ENCODE measurements at places on chromosomes 7 and 10.

DNA sequence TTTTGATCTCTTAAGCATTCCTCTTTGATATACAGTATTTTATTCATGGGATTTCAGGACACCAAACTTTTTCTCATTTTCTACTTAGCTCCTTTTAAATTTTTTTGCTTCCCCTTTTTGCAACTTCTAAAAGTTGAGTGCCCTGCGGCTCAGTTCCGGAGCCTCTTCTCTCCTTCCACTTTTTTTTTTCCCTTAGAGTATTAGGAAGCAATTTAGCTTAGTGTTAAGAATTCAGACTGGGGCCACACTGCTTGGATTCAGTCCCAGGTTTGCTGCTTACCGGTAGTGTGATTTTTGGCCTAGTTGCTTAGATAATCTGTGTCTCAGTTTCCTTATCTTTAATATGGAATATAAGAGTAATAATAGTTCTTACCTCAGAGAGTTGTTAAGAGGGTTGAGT is 3.4 kb downstream of the STAM start:
- DNase-seq: no peak

GRCh38 chr10:14123139-14123538 is 207.6 kb downstream of the FRMD4A start:
- no peak for DNase-seq

DNA sequence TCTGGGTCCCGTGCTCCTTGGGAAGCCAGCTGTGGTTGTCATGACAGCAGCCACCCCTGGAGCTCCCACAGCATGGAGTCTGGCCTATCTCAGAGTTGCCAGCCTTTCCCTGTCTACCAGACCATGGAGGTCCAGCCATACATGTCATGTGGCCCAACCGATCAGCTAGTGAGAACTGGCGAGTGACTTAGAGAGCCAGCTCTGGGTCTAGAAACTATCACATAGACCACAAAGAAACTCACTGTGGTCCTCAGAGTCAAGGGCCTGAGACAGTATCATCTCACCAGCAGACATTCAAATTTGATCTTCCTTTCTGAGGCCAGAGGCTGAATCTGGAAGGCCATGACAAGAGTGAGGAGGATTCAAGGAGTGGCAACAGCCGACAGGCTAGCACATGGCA is 223.3 kb upstream of the GPR26 start:
- no peak for DNase-seq

GRCh38 chr7:36923943-36924436 is 199.7 kb upstream of the AOAH start:
- DNase-seq: no peak

DNA sequence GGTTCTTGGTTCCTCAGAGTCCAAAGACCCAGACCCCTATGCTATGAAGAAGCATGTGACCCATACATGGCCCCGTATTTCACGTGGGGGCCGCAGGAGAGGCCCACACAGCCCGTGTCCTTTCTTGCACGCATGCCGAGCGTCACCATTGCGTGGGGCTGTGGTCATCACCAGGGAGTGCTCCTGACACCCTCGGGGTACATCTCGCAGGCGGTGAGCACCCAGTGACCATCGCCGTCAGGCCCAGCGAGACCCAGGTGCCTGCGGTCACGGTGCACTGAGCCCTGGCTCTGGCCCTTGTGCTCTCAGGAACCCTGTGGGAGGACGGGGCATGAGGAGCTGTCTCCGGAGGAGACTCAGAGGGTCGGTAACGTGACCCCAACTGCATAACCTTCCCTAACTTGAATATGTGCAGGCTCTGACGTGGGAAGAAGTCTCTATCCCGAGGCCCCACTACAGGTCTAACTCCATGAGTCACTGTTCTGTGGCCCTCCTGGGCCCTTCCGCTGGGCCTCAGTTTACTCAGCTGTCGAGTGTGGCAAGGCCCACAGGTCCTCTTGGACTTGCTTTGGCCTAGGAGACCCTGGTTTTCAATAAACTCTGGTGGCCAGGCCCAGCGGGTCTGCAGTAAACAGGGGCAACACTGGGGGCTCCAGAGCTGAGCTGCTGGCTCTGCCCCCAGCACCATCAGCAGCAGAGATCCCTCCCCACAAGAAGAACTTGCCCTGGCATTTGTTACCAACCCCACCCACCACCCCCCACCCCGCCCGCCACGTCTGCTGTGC is 503.9 kb downstream of the PTPRN2 start:
- no peak for DNase-seq

GRCh38 chr7:153475239-153475638 is 577.0 kb upstream of the DPP6 start:
- DNase-seq: no peak

- DNase-seq: peak; percentile 24
Observed at GRCh38 chr10:121598263-121599249, at the start of gene FGFR2. Gene FGFR2 (minus strand): TSS chr10:121598444. CDS start chr10:121593817, 4,627 bp downstream.

- no peak for DNase-seq
Observed at GRCh38 chr7:130917669-130918128, 183.7 kb upstream of the KLF14 start.

GRCh38 chr10:61294131-61294530 is 159.1 kb downstream of the TMEM26 start:
- DNase-seq: no peak

- no peak for DNase-seq
Observed at GRCh38 chr7:77157446-77157845, 35.0 kb downstream of the CCDC146 start.

DNA sequence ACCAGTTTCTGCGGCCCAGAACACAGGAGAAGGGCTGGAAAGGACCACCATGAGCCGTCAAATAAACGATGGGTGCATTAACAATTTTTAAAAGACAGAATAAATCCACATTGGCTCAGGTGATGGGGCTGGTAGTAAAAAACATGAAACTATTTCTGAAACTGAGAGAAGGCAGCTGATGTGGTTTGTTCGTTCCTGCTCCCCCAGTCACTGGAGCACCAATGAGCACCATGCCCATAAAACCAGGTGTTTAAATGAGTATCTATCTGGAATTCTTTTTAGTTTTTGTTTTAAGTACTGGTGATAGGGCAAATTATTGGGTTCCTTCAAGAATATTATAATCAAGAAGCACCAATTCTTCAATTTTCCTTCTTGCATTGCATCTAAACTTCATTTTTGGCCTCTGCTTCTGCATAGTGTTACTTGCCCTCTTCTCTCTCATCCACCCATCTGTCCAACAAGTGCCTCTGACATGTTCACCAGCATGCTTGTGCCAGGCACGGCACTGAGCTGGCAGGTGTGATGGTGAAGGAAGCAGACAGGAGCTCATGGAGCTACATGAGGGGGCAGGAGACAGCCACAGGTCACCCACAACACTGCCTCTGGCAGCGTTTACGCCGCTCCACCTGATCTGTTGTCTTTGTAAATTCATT is 65.5 kb downstream of the LARP4B start:
- DNase-seq: no peak

DNA sequence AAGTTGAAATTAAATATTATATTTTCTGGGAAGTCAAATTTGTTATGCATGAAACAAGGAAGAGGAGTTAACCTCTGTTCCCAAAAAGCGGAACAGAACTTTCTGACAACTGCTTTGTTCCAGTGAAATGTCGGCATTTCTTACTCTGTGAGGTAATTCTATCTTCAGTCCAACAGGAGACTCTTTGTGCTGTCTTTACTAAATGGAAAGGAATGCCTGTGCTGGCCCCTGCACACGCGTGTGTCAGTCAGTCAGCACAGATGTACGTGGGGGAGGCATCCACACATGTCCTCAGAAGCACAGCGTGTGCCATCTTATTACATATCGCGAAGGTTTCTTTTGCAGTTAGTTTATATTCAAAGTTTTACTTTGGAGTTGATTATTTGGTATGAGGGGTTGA is 37.5 kb downstream of the NET1 start:
- DNase-seq: no peak

- DNase-seq: no peak
Observed at GRCh38 chr10:43323245-43323644, 48.2 kb upstream of the FXYD4 start.

DNA sequence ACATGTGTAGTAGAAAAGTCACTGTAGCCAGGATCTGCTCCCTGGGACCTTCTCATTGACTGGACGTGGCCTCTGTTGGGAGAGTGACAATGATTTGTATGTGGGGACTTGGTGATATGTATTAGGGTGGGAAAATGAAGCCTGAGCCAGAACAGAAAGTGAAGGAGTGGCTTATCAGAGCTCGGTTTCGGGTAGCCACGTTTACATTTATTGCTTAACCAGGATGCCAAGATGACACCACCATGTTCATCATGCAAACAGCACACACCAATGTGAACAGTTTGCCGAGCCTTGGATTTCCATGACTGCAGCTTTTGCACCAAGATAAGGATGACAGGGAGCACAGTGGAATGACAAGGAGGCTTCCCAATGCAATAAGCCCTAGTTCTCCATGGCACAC is 112.8 kb upstream of the STK17A start:
- no peak for DNase-seq

GRCh38 chr7:18936265-18936664 is 181.2 kb downstream of the TWIST1 start:
- no peak for DNase-seq

DNA sequence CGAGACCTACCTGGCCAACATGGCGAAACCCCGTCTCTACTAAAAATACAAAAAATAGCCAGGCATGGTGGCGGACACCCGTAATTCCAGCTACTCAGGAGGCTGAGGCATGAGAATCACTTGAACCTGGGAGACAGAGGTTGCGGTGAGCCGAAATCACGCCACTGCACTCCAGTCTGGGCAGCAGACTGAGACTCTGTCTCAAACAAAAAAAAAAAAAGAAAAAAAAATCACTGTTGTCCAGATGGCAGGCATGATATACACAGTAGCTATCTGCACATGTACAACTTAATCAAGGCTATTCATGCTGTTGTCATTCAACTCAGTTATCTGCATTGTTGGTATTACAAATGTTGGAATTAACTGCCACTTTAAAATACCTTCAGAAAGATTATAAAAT is 55.3 kb downstream of the BRAF start:
- DNase-seq: no peak

- no peak for DNase-seq
Observed at GRCh38 chr7:136000288-136000913, 23.2 kb upstream of the MTPN start.

DNA sequence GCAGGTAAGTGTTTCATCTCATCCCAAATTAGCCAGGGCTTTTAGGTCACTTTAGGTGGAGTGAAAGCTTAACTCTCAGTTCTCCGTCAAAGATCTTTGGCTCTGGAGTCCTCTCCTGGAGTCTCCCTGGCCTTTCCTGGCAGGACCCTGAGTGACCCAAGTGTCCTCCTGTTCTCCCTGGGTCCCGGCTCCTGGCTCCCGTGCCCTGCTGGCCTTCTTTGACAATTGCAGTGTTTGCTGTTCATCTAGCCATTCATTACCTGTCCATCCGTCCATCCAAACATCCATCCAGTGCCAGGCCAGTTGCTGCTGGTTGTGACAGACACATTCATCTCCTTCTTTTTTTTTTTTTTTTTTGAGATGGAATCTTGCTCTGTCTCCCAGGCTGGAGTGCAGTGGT is 6.2 kb upstream of the TPST1 start:
- no peak for DNase-seq
